ENCODE measurements at places on chromosomes 6 and 20.

DNA sequence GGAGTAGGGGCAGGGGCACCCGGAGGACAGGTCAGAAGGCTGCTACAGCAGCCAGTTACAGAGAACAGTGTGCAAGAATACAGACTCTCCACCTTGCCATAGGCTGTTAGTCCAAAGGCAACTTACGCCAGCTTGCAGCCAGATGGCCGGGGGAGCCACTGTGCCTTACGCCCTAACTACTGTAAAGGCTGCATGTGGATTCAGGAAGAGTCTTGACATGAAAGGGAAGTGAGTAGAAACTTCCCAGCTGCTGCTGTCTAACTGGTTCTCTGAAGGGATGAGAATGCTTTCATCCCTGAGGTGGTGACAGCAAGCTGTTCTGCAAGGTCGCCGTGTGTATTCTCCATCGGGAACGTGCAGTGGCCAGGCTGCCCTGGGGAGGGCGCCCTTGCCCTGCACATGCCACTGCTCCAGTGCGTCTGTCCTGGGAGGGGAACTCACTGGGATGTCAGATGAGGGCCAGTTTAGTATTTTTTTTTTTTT, 46.1 kb downstream of the LYRM4 start:
- peak; percentile 39 for DNase-seq

GRCh38 chr20:22063753-22064152, 358.3 kb downstream of the PAX1 start:
- DNase-seq, result no peak

DNA sequence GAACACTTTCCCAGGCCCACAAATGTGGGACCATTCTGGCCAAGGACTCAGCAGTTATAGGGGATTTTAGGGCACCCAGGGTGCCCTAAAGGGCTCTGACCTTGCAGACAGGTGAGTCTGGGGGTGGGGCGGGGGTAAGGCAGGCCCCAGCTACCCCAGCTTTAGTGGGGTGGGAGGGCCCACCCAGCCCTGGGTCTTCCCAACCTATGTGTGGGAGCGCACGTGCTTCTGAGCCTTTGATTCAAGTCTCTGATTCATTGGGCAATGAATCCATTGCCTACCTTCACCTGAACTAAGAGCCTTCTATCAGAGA, 958 bp downstream of the SERPINB1 start:
- DNase-seq, result no peak

DNA sequence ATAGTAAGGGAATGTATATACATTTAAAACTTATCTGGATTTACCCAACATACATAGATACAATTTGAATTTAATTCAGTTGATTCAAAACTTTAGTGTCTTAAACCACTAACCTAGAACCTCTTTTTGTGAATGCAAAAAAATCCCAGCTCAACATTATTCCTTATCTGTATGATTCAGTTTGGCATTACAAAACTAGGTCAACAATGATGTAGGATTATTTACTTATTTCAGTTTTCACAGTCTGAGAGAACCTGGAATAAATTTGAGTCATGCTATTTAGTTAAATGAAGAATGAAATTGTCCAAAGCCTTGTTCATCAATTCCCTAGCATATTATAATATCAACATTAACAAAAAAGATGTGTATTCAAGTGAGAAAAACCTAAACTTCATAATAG, 7.4 kb upstream of the PLCB1 start:
- no peak for DNase-seq

- DNase-seq, result no peak
Measured at GRCh38 chr6:138979365-138979764, 8.7 kb downstream of the REPS1 start.

DNA sequence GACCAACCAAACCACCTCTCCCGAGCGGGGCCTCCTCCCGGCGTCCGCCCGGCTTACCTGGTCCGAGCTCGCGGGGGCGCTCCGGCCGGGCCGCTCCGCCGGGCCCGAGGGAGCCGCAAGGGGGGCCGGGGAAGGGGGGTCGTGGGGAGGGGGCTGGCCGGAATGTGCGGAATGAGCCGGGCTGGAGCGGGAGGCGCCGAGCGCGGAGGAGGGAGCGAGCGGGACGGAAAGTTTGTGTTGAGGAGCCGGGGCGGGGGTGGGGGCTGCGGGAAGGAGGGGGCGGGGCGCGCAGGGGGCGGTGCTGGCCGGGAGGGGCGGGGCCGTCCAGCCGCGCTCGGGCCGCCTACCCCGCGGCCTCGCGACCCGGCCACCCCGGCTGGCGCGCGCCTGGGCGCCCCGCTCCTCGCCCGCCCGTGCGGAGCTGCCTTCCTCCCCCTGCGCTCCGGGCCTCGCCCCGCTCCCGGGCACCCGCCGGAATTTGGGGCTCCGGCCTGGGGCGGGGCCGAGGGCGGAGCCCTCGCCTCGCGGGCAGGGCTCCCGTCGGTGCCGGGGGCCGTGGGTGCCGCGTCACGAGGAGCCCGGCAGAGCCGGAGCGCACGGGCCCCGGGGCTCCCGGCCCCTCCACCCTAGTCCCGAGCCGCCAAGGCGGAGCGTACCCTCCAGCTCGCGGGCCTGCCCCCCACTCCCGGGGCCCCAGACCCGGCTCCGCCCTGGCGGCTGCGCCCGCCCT, at the start of gene TEAD3:
TSS of gene TEAD3 (minus strand) at position 239 of the 730 bp plus-strand sequence.
- peak; percentile 47 for DNase-seq

DNA sequence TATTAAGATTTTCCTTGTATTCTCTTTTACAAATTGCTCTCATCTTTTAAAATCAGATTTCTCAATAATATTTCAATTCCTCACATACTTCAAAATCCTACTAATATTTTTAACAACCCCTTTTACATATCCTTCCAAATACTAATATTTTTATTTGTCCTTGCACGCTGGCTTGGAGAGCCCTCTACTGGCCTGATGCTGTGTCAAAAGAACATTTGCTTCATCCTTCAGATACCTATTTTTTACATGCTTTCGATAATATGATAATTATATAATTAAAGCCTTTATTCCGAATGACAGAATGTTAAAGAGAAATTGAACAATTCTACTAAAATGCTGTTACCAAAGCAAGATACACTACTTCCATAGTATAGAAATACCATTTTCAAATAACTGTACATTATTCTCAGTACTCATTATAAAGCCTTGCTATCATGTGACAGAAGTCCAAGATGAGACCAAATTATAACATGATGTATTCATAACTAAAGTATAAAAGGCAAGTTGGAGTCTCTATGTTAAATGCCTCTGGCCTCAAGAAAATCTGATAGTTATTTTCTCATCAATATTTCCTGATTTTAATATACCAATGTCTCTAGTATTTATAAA, 39.0 kb upstream of the PLN start:
- peak; percentile 54 for DNase-seq

- DNase-seq, result no peak
Measured at GRCh38 chr6:28814032-28814976, 109.5 kb downstream of the TRIM27 start.

GRCh38 chr6:33118525-33119123, 42.8 kb downstream of the HLA-DPB1 start:
- DNase-seq, result peak; percentile 48

Data from astrocyte of the spinal cord (primary cell).